A549 treated with Mapracorat at 1 μM for 4 hours (cell line): ENCODE measurements at places on chromosomes 5 and 9. TPM values are rescaled to one million over a fixed set of nuclear protein-coding genes. Genes with fewer than 3 reads are reported as not detected.

Gene HACD4
- total RNA-seq, result 0.93 to 1.1 TPM (median 0.99 TPM) in 5 replicates

Gene PCDHA13
- 0.05 to 0.06 TPM in 2 of 5 replicates, not detected in the others for total RNA-seq

Gene WHRN
- 5.0 to 8.2 TPM (median 6.9 TPM) in 5 replicates for total RNA-seq

Gene HAVCR2
- total RNA-seq, result 0.28 to 0.34 TPM (median 0.30 TPM) in 5 replicates

Gene PTGES
- 146 to 175 TPM (median 148 TPM) in 5 replicates for total RNA-seq

Gene PPP6C
- total RNA-seq, result 23.2 to 27.6 TPM (median 26.6 TPM) in 5 replicates

Gene YIPF5
- 63.7 to 76.8 TPM (median 70.0 TPM) in 5 replicates for total RNA-seq

Gene PCDHGA11
- 0.04 to 0.06 TPM (median 0.05 TPM) in 3 of 5 replicates, not detected in the others for total RNA-seq

Gene FOXD1
- total RNA-seq, result 12.2 to 20.7 TPM (median 19.0 TPM) in 5 replicates

Gene FBP2
- total RNA-seq, result not detected in 5 replicates

Gene PRUNE2
- total RNA-seq, result 0.26 TPM in 1 of 5 replicates, not detected in the others
